NCI-H2227 treated with DMSO at 0.1 percent for 48 hours (cell line): ENCODE measurements at places on chromosomes 5 and 9.
A peak's percentile ranks its signal among the peaks of the same experiment; 100 is the strongest.

DNA sequence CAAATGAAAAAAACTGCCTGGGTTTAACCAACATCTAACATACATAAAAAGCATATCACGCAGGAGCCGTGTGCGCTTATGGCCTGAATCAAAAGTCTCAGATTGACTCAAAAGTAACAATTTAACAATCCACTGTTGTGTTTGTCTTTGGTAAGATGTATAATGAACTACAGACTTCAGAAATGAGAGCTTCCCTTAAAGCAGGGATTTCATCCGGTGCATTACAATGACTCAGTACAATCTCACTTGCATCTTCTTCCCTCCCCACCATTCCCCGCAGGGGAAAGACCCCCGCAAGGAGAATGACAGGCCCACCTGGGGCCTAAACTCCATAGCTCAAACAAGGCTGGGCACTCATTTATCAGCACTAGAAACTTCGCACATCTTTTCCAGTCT lies 1.4 kb downstream of the ZFR start:
- peak; percentile 35 for DNase-seq

GRCh38 chr9:13598738-13599137 lies 319.2 kb upstream of the MPDZ start:
- no peak for DNase-seq

DNA sequence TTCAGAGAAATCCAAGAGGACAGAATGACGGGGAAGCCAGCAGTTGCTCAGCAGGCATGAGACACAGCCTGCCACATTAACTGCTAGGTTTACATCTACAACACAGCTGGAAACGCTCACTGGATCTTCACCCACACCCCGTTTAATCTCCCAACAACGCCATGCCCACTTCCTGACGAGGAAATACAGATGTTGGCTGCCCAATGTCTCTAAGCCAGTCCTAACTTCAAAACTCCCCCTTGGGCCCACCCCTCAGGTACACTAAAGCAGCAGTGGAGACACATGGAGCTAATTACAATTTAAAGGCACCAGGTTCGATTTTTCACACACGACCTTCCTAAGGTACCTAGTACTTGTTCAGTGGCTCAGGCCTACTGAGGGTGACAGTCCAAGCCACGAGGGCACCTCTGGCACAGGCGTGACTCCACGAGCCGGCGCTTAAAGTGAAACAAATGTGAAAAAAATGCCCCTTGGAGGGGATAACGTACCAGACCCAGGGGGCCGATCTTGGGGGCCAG lies 904 bp downstream of the RPL12 start:
- no peak for DNase-seq

GRCh38 chr9:109815366-109815947 lies 35.5 kb downstream of the PALM2AKAP2 start:
- no peak for DNase-seq

DNA sequence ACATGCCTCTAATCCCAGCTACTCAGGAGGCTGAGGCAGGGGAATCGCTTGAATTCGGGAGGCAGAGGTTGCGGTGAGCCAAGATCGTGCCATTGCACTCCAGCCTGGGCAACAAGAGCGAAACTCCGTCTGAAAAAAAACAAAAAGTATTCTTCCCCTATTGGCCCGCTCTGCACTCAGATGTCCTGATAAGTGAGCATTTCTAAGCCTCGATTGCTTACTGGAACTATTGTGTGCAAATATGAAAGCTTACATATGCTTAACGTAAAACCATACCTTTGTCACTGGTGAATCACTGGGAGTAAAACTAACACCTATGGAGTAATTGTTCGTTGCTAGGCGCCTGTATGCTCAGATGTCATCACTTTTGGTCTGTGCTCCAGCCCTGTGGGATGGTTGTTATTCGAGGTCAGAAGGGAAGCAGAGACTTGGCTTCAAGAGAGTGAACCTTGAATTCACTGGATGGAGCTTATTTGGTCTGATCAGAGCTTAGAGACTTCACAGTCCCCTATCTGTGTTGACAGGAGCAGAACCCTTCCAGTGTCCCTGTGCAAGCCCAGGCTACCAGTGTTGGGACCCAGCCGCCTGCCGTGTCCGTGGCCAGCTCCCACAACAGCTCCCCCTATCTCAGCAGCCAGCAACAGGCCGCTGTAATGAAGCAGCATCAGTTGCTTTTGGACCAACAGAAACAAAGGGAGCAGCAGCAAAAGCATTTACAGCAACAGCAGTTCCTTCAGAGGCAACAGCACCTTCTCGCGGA lies 25.3 kb upstream of the LTC4S start:
- DNase-seq = no peak

GRCh38 chr5:12284604-12285003 lies 380.4 kb upstream of the CTNND2 start:
- no peak for DNase-seq

- DNase-seq = no peak
Observed at GRCh38 chr5:179416114-179416822, 71.0 kb upstream of the ADAMTS2 start.

- DNase-seq = no peak
Observed at GRCh38 chr5:161431963-161432362, 114.6 kb downstream of the GABRB2 start.

GRCh38 chr5:1062761-1063568 lies 48.9 kb downstream of the SLC12A7 start:
- no peak for DNase-seq

DNA sequence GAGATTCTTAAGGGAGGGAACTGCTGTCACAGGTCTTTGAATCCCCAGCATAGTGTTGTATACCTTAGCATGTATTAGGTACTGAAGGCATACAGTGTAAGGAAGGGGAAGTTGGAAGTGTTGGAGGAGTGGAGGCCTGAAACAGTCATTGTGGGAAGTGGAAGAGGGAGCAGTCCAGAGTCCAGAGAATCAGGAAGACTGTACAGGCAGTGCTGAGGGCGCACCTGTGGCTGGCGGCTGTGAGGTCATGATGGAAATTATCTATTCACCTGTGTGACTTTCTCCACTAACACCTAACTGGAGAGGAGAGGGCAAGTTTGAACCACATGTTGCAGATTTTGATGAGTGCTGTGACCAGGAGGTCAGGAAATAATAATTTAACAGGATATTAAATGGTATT lies 119.7 kb upstream of the NIPBL start:
- DNase-seq = no peak

GRCh38 chr5:152116934-152117333 lies 192.3 kb upstream of the GLRA1 start:
- DNase-seq = no peak

DNA sequence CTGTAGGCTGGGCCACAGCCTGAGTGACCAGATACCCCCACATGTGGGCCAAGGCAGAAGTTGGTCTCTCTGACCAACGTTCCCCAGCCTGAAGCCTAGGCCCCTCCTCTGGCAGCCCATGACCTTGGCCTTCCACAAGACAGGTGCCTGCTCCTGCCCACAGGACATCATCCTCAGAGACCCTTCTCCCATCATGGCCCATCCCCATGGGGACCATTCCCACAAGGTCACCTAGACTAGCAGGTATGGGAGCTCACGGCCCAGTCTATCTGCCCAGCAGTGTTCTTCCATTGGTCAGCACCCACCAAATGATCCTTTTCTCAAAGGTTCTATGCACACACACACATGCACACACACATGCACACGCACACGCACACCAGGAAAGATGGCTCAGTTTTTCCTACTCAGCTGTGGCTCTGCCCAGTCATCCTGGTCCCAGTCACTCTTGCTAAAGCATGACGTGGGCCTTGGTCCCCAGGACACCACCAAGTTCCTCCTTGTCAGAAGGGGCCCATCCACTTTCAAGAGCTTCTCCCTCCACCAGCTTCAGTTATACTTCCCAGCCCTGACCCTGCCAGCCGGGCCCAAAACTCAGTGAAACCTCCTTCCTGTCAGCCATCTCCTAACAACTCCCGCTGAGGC lies 65.4 kb downstream of the PAX5 start:
- DNase-seq = no peak

- DNase-seq = peak; percentile 1
Observed at GRCh38 chr5:75677607-75678006, 39.6 kb downstream of the POC5 start.

GRCh38 chr5:132774896-132775295 lies 2.1 kb downstream of the SEPTIN8 start:
- no peak for DNase-seq

DNA sequence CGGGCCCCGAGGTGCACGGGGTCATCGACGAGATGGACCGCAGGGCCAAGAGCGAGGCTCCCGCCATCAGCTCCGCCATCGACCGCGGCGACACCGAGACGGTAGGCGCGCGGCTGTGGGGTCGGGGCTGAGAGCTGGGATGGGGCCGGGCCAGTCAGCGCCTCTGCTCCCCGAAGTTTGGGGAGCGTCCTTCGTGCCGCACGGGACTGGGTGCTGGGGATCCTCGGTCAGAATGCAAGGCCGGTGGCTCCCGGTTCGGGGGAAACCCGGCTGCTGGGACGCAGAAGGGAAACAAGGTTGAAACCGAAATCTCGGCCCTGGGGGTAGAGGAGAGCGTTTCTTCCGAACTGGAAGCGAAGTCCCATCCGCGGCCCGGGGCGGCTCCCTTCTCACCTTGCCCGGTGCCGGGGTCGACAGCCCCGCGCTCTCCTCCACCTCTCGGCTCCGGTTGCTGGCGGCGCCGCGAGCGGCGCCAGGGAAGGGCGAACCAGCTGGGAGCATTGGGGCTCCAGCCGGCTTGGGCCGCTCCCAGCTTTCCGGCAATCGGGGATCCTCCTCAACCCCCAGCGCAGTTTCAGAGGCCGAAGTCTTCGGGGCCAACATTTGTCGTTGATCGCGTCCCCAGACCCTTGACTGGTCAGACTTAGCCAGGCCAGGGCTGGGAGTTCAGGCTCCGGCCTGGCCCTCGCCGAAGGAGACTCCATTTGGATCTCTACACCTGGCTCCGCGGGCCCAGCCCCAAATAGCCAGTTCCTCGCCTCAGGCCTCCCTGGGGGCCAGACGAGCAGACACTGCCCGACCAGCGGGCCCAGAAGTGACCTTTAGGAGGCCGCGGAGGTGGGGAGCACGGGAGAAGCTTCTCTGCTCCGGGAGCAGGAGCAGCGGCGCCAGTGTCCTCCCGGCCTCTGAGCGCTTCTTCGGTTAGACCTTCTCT lies 1.1 kb downstream of the LHX2 start:
- DNase-seq = no peak

DNA sequence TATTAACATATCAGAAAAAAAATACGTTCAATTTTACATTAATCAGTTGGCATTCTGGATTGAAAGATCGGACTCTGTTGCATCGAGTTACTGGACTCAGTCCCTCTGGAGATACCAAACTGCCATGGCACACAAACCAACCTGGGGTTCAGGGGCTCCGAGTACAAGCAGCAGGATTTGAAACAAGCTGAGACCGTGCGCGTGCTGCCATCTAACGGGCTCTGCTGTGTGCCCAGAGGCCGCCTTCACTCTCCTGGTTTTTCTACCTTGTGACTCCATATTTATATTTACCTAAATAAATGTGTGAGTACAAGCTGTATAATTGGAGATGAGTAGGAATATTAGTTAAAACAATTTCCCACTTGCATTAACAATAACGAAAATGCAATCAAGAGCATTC lies 48.2 kb downstream of the ANXA1 start:
- DNase-seq = no peak
